CD8-positive, alpha-beta T cell (primary cell): ENCODE measurements at places on chromosomes 2 and 18.

GRCh38 chr2:223488814-223489213 lies 113.3 kb downstream of the SCG2 start:
- no peak for DNase-seq

DNA sequence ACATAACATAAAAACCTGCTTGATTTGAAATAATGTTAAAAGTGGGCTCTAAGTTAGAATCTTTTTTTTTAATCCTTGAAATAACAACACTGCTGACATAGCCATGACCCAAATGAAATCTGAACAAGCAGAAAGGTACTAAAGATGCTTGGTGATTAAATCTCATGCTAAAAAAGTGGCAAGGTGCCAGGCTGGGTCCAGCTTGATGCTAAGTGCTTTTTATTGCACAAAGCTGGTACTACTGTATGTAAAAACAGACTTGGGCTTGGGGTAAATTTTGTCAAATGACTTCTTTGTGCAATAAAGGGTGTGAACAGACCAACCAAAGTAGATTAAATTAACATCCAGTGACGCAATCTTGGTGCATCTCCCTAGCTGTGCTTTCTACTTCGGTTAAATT lies 13.4 kb downstream of the BCL11A start:
- DNase-seq: no peak

- no peak for DNase-seq
Observed at GRCh38 chr2:9761577-9761976, 81.7 kb upstream of the TAF1B start.

DNA sequence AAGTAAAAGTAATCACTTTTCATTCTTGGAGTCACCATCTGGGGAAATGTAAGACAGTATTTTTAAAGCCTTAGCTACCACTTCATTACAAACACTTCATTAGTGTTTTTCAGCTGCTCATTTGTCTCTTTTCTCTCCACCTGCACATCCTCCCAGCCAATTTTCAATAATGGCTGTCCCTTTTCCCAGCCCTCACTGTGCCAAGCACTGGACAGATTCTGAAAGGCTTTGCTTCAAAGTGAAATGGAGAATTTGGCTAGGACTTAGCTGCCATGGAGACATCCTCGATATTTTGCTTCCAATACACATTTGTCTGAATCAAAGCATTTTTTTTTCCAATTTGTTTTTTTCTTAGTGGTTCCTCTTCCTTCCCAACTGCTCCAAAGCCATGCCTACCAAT lies 272.4 kb upstream of the NRXN1 start:
- DNase-seq: no peak

- no peak for DNase-seq
Observed at GRCh38 chr18:62486290-62486964, 36.4 kb upstream of the ZCCHC2 start.

DNA sequence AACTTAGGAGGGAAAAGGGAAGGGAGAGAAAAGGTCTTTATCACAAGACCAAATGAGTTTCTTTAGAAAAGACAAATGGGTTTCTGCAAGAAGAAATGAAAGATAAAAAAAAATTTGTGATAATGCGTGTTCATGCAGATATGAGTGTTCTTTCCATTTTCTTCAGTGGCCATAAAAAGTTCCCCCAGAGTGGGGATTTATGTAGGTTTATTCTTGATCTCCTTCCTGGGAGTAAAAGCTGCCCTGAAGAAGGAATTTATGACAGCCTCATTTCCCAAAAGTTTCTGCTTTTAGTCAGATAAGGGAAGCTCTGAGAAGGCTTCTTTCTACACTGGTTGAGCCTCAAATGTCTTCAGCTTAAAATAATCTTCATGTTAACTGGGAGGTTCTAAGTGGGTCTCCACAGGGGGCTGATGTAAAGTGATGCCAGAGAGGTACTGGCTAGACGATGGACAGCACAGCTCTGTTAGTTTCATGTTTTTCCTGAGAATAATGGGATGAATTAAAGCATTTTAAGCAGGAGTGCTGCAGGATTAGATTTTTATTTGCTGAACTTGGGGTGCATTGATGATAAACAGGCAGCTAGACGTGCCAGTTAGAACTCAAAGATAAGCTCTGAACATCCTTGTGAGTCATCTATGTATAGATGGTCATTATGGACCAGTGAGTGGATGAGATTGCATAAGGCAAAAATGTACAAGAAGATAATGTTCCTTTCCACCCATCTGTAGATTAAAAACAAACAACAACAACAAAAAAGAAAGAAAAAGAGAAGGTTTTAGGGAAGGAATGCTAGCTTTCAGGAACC lies 99.4 kb upstream of the MSH2 start:
- DNase-seq: no peak

DNA sequence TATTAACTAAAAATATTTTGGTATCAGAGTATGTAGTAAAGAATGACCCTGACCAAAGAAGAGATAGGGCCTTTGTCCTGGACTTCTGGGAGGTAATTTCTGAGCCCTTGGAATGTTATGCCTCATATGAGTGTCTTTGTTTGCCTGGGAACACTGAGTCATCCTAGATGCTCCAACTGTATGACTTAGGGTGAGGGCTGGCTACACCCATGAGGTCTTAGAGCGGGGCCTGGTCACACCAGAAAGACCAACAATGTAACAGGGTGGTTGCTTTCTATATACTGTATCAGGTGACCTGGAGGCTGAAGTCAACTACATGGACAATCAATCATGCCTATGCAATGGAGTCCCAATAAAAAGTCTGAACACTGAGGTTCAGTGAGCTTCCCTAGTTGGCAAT lies 253.1 kb downstream of the MBD2 start:
- no peak for DNase-seq
